Tibial artery (tissue), 4 donors: ENCODE measurements at places on chromosomes 3 and 15.

GRCh38 chr3:83426300-83426699 lies 1532.5 kb upstream of the CADM2 start:
- no peak for DNase-seq

DNA sequence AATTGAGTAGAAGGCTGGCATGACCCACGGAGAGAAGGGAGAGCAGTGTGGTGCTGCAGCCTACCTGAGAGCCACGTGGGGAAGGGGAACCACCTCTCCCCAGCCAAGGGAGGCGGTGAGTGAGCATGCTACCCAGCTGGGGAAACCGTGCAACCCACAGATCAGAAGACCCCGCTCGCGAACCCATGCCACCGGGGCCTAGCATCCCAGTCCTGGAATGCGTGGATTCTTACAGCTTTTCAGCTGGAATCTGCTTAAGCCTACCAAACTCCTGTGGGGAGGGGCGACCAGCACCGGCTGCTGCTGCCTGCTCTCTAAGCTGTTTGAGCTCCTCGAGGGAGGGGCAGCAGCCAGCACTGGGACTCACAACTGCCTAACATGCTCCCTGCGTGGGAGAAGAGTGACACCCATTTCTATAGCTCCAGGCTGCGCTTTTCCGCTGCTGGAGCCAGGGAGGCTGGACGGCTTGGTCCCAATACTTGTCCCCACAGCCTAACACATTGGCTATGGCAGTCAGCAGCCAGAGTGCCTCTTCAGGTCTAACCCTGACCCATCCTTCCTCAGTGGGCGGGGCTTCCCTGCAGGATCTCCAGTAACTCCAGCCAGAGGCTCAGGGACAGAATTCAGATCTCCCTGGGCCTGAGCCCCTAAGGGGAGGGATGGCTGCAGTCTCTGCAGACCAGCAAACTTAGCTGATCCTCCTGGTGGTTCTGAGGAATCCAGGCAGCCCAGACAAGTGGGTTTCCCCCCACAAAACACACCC lies 20.0 kb upstream of the TEX55 start:
- DNase-seq: no peak

DNA sequence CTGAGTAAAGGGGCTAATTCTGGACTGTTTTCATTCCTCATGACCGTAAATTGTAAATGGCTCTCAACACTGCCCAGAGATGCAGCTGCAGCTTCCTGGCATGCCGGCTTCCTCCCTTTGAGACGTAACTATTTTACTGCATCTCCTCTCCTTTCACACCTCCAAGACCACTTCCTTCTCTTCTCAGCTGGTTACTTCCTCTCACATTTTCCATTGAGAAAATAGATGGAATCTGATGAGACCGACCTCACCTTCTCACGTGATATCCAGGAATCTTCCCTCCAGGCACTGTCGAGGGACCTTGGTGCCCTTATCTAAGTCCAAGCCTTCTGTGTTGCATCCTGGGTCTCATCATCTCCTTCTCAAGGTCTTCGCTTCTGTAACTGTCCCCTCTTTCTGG lies 12.7 kb downstream of the LYSMD4 start:
- DNase-seq: no peak

DNA sequence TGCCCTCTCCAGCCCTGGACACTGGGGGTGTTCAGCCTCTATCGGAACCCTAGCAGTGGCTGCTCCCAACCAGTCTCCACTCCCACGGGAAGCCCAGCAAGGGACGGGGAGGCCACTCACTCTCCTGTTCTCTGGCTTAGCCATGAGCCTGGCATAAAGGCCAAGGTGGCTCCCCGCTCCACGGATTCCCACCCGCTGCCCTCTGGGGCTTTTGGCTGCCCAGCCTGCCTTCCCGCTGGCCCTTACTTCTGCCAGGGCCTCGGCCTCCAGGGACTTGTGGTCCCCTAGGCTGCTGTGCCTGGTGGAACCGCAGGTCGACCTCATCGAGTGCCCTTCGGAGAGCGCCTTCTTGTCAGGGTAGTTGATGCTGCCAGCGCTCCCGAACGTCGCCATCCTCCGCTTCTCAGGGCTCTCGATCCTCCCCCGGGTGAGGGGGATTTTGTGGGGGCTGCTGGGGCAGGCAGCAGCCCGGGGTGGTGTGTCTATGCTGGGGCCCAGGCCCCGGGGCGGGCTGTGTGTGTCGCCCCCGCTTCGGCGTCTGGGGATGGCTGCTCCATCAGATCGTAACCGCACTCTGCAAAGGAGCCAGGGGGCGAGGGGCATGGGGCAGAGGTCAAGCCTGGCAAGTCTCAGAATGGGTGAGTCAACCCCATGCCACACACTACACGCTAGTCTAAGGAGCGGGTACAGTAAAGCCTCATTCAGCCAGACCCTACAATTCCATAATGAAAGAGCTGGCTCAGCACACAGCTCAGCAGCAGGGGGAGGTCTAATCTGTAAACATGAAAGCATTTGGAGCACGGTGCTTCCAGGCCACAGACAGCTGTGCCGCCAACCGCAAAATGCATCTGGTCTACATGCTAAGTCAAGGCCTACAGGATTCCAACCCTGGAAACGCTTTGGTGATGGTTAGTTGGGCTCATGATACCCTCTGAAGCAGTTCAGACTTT lies 27.3 kb upstream of the RAD18 start:
- DNase-seq: no peak

DNA sequence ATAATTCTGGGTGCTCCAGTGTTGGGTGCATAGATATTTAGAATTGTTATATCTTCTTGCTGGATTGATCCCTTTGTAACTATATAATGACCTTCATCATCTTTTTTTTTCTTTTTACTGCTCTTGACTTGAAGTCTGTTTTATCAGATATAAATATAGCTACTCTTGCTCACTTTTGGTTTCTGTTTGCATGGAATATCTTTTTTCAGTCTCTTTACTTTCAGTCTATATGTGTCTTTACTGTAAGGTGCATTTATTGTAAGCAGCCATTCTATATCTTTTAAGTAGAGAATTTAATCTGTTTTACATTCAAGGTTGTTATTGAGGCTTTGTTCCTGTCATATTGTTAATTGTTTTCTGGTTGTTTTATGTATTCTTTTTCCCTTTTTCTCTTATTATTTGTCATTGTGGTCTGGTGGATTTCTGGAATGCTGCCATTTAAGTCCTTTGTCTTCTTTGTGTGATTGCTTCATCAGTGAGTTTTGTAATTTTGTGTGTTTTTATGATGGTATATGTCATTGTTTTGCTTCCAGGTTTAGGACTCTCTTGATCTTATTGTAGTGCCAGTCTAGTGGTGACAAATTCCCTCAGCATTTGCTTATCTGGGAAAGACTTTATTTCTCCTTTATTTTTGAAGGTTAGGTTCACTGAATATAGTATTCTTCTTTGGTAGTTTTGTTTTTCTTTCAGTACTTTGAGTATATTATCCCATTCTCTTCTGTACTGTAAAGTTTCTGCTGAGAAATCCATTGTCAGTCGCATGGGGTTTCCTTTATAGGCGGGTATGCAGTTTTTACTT lies 8.3 kb upstream of the PRR23C start:
- no peak for DNase-seq

- DNase-seq: no peak
Measured at GRCh38 chr3:123764647-123765046, 119.5 kb downstream of the MYLK start.

DNA sequence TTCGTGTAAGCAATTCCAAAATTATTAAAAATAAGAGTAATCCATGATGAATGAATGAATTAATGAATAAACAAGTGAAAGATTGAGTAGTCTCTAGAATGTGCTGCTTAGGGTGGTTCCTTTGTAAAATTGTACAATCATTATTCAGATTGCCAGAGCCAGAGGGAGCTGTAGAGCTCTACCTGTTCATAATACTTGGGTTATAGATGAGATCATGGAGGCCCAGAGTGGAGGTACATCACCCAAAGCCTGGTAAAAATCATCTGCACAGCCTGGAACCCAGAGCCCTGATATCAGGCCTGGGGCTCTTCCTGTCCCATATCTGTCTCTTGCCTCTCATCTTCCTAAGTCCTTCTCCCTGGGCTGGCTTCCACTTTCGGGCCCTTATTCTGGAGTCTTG lies 297.2 kb downstream of the RPLP1 start:
- no peak for DNase-seq

- DNase-seq: no peak
Measured at GRCh38 chr3:9778143-9779074, 8.7 kb upstream of the CAMK1 start.

DNA sequence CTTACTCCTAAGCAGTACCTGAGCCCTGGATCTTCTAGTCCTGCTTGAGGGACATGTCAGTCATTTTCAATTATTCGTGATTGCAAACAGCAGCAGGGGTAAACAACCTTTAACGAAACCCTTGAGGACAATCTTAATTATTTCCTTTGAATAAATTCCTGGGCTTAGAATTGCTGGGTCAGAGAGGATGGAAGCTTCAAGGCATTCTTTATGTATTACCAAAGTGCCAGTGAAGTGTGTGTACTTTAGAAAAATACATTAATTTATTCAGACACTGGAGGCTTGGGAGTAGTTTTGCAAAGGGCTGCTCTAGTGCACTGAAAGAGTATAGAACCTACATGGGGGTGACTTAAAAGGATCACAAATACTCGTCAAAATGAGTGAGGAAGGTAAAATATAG lies 280.8 kb upstream of the LRRFIP2 start:
- DNase-seq: no peak

- no peak for DNase-seq
Measured at GRCh38 chr3:97817965-97818364, 3.8 kb upstream of the CRYBG3 start.

GRCh38 chr3:170598091-170598502 lies 12.2 kb upstream of the SLC7A14 start:
- DNase-seq: no peak

GRCh38 chr3:110378481-110378880 lies 693.1 kb upstream of the NECTIN3 start:
- DNase-seq: no peak

- peak; percentile 72 for DNase-seq
Measured at GRCh38 chr15:95259513-95259912, 1028.2 kb downstream of the MCTP2 start.

DNA sequence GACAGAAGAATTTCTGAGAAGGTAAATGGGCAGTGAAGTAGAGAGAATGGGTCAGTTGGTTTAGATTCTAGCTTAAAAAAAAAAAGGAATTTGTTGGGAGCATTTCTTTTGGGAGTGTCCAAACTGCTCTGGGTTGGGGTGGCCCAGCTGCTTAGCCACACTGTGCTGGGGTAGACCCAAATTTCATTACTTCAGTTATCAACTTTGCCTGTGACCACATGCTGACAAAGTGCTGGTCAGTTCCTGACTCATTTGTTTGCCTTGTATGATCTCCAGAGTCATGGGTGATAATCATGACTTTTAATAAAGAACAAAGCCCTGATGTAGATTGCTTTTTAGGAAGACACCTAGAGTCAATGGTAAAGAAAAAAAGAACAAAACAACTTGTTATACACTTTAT lies 121.5 kb upstream of the FGF7 start:
- DNase-seq: no peak

DNA sequence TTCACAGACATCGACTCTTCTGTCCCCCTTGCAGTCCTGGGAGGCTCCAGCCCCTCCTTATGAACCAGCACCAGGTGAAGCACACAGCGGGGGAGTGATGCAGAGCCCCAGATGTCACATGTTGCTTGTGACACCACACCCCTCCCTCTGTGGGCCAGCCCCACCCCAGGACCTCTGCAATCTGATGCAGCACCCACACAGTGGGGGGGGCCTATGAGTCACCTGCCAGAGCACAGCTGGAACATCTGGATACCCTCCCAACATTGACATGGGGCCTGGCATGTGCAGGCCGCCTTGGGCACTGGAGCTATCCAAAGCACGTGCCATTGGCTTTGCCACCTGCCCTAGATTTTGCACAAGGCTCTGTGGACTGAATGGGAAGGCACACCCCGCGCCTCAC lies 70.5 kb downstream of the FEM1B start:
- no peak for DNase-seq

DNA sequence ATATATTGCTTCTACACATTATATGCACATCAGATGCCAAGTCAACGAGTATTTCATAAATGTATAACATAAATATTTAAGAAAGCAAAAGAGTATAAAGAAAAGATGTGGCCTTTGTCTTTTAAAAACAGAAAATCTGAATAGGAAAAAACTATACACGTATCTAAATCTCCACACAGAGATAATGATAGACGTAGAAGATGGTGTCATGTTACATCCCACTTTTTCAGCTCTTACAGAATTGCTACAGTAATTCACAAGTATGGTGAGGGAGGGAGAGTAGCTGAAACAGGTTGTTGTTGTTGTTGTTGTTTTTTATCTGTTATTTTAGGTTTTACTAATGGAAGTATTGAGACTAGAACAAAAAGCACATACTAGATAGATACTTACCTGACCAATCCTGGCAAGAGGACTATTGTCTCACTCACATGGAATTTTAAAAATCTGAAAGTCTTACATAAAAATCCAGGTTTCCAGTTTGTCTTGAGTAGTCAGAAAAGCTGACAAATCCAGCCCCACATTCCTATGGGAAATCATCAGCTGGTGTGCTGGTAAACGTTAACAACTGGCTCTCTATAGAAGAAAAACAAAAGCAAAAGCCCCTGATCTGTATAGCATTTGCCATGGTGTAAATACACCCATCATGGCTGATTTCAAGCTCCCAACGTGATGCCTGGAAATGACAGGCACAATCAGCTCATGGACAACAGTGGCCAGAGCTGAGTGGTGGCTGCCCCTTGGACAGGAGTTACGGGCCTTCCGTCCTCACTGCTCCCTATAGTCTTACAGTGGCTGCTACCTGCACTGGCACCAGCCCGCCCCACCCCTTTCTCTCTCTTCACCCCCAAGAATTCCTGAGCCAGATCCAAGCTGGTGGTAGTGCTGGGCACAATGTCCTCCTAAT lies 47.4 kb upstream of the VGLL4 start:
- no peak for DNase-seq

DNA sequence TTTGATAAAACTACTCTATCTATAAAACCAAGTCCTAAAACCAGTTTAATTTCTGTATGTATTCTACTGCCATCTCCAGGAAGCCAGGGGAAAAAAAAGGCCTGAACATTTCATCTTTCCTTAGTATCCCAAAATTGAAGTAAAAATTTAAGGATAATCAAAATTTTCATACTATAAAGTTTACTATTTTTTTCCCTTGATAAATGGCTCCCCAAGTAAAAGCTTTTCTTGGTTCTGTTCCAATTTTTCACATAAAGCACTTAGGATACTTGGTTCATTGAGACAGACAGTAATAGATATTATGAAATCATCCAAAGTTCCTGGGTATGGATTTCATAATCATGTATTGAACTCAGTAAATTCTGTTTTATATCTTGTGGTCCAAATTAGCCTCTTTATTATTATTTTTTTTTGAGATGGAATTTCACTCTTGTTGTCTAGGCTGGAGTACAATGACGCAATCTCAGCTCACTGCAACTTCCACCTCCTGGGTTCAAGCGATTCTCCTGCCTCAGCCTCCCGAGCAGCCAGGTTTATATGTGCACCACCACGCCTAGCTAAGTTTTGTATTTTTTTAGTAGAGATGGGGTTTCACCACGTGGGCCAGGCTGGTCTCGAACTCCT lies 34.5 kb downstream of the ICE2 start:
- no peak for DNase-seq

- DNase-seq: no peak
Measured at GRCh38 chr3:48555231-48555948, 1.2 kb downstream of the PFKFB4 start.

DNA sequence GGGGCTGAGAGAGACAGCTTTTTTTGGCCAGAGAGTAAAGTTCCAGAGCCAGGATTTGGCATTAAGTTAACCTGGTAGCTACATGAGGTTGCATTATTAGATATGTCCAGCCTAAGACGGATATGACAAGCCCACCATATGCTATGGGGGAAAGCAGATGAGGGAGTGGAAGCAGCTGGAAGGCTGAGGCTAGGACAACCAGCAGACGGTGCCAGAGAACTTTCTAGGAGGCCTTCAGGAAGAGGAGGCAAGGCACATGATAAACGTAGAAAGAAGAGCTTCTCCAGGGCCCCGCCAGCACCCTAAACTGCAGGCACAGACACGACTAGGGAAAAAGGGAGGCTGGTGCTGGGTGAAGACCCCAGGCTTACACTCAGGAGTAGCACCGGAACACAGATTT lies 87.0 kb downstream of the CTNNB1 start:
- no peak for DNase-seq
